M059J (cell line): ENCODE measurements at places on chromosomes 11 and 22.
A peak's percentile ranks its signal among the peaks of the same experiment; 100 is the strongest.

DNA sequence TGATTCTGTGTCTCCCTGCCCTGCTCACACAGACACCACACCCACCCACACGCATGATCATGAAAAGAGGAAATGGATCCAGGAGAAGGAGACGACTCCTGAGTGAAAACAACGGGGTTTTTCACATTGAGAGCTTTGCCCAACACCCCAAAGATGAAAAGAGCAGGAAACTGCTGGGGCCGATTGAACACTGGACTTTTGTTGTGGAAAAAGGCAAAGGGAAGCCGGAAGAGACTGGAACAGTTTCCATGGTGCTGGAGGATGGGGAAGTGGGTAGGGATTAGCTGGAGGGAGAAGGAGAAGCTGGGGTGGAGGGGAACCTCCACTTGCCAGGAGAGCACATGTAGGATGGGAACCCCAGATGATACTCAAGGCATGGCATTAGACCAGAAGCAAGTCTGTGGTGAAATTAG lies 5.2 kb upstream of the SLC43A3 start:
- no peak for DNase-seq

DNA sequence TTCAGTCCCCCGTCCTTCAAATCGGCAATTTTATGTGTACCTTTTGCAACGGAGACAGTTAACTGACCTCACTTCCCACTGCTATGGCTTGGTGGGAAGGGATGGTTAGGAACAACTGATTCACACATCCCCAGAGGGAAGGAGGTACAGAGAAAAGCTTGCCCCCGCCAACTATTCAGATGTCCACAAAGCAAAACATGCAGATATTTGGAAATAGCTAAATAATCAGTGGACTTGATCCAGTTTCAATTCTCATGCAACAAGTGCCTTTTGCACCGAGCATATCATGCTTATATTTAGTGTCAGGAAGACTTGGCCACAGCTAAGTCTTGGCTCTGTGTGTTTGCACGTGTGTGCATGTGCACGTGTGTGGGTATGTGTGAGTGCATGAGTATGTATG lies 144.6 kb downstream of the SNX19 start:
- no peak for DNase-seq

- DNase-seq = no peak
Measured at GRCh38 chr11:10534316-10534715, 6.7 kb downstream of the RNF141 start.

- DNase-seq = no peak
Measured at GRCh38 chr11:44614281-44614775, 48.9 kb downstream of the CD82 start.

- DNase-seq = no peak
Measured at GRCh38 chr11:952406-953385, 27.0 kb downstream of the AP2A2 start.

DNA sequence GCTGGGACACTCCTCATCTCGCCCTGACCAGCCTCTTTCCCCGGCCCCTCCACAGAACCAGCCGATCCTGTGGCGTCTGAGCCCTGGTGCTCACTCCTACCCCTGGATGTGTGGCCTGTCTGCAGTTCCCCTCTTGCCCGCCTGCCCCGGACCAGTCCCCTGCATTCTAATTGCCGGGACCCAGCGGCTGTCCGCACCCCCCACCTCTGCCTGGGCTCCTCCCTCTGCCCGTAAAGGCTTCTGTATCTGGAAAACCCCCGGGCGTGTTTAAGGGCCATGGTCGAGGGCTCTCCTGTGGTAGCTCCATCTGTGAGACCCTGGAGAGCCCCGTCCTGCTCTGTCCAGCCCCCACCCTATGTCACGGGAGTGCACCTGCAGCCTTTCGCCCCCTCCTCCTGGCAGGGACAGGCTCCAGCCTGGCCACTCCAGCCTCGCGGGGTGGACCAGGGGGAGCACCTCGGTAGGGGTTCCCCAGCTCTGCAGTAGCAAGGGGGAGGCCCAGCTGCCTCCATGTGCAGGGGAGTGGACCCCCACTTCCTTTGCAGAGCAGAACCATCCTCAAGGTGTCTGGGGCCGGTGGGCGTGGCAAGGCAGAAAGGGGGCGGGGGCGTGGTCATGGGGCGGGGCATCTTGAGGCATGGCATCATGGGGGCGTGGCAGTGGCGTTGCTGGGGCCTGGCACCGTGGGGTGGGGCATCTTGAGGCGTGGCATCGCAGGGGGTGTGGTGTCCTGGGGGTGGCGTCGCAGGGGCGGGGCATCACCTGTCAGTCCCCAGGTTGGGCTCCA lies 430.4 kb downstream of the TBC1D22A start:
- DNase-seq = no peak

GRCh38 chr11:72684236-72684912 lies 10.2 kb upstream of the PDE2A start:
- DNase-seq = peak; percentile 72

DNA sequence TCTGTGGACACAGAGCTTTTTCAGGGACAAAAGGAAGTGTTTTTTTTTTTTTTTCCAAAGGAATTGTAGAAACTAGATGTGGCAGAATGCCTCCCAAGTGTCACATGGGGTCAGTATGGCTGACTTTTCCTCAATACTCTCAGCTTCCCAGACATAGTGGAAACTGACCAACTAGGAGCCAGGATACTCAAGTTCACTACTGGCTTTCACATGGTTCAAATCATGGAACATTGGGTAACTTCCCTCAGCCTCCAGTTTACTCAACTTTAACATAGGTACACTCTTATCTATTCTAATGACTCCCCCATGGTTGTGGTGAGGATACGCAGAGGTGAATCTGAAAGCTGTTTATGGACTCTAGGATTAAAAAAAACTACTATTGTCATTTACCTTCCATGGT lies 1.4 kb downstream of the SLC5A1 start:
- DNase-seq = no peak

DNA sequence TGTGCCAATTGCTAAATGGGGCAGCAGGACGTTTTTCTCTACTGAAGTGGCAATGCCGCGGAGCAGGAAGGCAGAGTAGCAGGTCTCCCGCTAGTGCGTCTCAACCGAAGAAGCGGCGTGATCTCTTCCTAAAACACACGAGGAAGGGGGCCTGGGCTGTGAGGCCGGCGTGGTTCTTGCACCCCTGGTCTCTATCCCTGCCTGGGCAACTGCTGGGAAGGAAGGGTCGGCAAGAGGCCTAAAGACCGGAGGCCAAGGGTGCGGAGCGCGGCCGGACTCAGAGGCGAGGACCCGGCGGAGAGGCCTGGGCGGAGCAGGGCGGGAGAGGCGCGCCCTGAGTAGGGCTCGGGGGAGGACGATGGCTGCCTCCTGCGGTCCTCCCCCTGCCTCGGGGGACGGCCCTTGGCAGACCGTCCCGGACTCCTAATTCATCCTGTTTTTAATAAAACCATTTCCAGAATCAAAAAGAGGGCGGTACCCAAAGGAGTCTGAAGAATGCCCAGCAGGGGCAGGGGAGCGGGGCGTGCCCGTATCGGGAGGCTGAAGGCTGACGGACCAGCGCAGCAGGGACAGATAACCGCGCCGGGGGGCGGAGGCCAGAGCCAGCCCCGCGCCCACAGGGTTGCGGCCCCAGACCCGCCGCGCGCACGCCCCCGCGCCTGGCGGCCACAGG lies 572 bp upstream of the APLP2 start:
- peak; percentile 92 for DNase-seq

DNA sequence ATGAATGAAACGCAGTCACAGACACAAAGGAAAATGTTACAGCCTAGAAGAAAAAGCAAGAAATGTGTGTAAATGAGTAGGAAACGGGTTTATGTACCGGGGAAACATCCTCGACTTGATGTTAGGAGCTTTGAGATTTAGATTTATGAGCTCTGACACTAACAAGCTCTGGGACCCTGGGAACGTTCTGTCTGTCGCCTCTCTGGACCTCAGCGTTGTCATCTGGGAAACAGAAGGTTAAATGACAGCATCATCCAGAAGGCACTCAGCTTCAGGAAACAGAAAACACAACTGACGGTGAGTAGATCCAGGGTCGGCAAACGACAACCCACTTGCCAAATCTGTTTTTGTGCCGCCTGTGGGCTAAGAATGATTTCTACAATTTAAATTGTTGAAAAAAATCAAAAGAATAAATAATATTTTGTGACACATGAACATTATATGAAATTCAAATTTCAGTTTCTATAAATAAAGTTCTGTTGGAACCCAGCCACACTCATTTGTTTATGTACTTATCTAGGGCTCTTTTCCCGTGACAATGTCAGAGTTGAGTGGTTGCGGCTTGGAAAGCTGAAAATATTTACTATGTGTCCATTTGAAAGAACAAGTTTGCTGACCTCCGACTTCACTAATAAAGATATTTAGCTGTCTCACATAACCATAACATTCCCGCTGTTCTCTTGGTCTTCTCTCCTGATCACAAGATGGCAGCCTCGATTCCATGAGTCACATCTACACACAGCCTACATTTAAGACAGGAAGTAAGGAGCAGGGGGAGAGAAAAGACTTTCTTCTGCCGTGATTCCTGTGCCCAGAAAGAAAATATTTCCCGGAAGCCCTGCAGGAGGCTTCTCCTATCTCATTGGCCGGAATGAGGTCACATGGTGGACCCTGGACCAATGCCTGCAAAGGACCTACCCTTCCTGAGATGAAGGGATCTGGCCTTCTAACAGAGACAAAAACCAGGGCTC lies 47.1 kb upstream of the SYT13 start:
- peak; percentile 88 for DNase-seq

DNA sequence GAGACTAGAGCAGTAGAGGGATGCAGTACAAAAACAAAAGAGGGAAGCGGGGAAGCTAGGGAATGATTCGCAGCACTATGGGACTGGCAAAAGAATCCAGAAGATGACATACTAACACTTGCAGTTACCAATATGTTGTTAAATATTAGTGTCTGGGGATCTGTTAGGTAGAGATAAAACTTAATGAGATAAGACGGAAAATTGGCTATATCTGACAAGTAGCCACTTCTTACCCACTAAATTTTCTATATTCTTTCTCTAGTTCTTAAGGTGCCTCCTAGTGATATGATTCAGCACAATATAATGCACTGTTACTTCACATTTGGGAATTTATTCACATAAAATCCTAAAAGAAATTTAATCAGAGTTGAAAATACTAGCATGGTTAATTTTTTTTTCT lies 30.8 kb downstream of the CCDC90B start:
- no peak for DNase-seq

DNA sequence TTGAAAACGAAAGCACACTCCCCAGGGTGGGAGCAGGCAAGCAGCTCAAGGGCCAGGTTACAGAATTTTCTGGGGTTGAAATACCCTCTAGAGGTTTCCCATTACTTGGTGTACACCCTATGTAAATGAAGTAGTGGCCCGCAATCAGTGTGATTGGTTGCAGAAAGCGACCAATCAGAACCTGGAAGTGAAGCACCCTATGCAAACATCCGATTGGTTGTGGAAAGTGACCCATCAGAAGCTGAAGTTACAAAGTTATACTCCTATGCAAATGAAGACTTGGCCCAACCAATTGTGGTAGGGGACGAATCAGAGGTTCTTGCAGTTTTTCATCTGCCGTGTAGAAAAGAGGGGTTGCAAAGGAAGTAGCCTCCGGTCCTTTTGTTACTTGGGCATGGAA lies 19.2 kb downstream of the PRR5 start:
- peak; percentile 13 for DNase-seq

DNA sequence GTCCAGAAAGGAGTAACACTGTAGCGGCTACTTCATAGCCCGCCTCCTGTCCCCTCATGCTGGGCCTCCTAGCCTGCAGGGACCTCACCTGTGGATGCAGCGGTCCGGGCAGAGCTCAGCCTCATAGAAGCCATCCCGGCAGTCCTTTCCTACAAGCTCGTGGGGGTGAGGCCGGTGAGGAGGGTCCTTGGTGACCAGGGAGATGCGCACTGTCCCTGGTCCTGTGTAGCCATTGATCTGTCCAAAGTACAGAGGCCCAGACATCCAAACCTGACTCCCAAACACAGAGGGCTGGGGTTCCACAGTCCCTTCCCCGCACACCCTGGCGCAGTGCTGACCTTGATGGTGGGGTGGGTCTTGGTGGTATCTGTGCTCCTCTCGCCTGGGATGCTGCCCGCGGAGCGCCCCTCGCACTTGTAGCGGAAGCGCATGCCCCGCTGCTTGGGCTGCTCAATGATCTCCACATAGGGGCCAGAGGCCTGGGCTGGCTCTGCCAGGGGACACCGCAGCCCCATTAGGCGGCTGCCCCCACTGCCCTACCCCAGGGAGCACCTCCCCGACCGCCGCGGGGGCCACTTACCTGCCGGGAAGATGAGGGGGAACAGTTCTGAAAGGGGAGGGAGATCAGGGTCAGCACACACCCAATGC lies 993 bp downstream of the RELA start:
- no peak for DNase-seq

GRCh38 chr11:132284048-132284447 lies 913.6 kb downstream of the NTM start:
- no peak for DNase-seq

GRCh38 chr11:22444076-22444475 lies 105.9 kb downstream of the SLC17A6 start:
- DNase-seq = no peak

DNA sequence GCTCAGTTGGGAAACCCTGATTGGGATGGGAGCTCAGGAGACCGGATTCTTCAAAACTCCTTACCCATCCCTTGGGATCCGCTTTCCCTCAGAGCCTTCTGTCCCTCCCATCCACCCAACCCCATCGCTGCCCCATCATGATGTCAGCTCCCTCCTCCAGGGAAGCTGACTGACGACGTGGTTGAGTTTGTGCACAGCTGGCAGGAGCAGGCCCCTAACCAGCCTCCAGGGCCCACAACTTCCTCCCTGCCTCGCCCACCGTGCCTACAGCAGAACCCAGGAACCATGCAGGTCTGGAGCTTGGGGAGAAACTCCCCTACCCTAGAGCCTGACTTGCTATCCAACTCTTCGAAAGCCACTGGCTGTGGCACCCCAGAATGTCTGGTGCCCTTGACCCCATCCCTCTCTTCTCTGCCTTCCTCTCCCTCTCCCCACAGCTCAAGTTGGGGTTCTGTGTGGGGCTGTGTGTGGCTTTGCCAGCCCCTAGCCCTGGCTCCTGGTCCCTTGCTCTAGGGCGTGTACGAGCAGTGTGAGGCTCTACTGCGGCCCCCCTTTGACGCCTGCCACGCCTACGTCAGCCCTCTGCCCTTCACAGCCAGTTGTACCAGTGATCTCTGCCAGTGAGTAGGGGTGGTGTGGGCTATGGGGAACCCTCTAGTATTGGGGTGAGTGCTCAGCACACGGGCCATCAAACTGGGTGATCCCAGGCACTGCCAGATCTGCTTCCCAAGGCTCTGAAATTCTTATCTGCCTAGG lies 11.1 kb downstream of the OTOG start:
- no peak for DNase-seq

GRCh38 chr11:3671334-3672254 lies at the start of gene CHRNA10:
Gene CHRNA10 (minus strand): TSS chr11:3671384. CDS start chr11:3671312, 72 bp downstream.
- DNase-seq = no peak

DNA sequence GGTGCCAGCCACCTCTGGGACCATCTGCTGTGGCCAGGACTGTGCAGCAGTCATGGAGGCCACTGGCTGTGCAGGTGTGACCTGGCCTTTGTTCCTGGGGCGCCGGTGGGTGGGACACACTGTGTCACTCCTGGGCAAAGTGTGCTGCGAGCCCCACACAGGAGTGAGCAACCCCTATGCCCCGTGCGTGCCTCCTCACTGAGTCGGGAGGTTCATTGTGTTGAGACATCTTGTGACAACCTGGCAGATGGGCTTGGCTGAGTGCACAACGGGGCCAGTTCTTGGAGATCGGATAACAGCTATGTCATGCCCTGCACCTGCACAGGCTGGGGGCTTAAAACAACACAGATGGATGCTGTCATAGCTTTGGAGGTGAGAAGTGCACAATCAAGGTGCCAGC lies 13.5 kb downstream of the ANO1 start:
- DNase-seq = no peak
